ENCODE measurements at places on chromosomes 7 and 10.
A peak's percentile ranks its signal among the peaks of the same experiment; 100 is the strongest.

DNA sequence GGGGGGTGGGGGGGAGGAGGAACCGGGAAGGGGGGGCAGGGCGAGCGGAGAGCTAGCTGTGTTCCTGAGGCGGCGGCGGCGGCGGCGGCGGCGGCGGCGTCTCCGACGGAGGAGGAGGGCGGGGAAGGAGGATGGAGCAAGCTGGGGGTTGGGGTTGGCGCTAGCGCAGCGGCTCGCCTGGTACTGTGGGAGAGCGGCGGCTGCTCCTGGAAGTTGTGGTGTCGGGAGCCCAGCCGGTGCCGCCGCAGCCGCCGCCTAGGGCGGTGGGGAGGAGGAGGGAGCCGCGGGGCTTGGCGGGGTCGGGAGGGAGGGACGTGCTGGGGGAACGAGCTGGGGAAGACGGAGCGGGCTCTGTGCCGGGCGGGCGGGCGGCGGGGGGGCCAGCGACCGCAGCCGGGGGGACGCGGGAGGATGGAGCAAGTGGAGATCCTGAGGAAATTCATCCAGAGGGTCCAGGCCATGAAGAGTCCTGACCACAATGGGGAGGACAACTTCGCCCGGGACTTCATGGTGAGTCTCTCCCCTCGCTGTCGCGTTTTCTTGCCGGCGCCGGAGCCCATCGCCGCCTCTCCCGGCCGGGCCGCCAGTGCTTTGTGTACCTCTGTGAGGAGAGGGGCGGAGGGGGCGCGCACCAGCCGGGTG is at the start of gene PTPN12:
TSS of gene PTPN12 (plus strand) at position 160 of the 642 bp plus-strand sequence. CDS start at position 412, 252 bp downstream.
- DNase-seq = no peak

DNA sequence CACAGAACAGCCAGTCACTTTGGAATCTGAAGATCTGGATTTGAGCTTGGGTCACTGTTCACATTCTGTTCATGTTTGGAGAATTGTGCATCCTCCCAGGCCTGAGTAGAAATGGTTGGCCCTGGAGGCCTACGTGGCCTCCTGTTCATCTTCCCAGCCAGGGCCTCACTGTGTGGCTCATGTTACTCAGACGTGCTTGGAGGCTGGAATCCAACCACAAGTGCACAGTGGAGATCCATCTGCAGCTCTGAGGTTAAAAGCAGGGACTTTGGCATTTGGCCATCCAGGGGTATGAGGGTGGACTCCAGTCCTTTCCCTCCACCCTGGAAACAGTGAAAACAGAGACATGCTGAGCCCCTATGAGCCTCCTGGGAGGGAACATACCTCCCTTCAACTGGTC is 709.0 kb upstream of the IGFBP3 start:
- DNase-seq = peak; percentile 72

DNA sequence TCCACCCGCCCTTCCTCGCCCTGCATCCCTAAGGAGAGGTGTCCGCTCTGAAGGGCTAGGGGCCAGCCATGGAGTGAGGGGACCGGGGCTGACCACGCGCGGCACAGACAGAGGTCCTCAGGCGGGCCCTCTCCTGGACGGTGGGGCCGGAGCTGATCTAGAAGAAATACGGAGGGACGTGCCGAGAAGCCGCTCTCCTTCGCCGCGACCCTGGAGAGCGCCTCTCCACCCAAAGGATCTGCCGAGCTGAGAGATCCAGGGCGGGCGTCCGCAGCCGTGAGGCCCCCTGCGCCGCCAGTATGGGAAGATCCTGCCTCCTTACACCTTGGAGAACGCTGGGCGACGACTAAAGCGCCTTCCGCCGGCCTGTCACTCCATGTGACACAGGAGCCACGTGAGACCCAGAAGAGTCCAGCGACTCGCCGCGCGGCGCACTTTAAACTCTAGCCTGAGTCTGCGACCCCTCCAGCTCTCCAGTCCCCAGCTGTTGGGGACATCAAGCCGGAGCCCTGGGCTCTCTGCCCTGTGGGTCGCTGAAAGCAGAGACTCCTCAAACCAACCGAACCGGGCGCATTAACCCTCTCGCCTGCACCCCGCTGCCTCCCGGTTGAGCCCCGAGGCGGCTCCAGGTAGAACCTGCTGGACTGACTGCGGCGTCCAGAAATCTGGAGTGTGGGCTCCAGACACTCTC is 1.5 kb upstream of the SFMBT2 start:
- DNase-seq = no peak

GRCh38 chr7:8379264-8379663 is 54.1 kb upstream of the NXPH1 start:
- DNase-seq = no peak

GRCh38 chr10:62000037-62000603 is 98.6 kb downstream of the ARID5B start:
- DNase-seq = no peak

DNA sequence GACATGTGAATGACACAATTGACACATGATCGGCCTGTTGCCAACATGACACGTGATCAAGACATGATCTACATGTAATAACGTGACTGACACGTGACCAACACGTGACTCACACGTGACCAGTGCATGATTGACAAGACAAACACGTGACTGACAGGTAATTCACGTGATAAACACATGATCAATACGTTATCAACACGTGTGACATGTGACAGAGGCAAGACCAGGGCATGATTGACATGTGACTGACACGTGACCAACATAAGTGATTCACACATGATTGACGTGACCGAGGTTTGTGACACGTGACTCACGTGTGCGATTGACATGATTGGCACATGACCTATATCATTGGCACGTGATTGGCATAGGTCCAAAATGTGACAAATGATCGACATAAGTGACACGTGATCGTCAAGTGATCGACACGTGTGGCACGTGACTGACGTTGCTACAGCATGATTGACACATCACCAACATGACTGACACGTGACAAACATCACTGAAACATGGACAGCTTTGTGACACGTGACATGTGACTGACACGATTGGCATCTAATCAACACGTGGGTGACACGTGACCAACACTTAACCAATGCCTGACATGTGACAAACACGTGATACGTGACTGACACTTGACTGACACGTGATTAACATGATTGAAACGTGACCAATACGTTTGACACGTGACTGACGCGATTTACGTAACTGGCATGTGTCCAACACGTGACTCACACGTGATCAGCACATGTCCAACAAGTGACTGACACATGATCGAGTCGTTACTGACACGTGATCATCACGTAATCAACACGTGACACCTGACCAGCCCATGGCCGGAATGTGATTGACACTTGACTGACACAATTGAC is 23.0 kb downstream of the CRPPA start:
- DNase-seq = no peak

GRCh38 chr10:42615419-42615818 is 23.0 kb downstream of the ZNF33B start:
- no peak for DNase-seq

DNA sequence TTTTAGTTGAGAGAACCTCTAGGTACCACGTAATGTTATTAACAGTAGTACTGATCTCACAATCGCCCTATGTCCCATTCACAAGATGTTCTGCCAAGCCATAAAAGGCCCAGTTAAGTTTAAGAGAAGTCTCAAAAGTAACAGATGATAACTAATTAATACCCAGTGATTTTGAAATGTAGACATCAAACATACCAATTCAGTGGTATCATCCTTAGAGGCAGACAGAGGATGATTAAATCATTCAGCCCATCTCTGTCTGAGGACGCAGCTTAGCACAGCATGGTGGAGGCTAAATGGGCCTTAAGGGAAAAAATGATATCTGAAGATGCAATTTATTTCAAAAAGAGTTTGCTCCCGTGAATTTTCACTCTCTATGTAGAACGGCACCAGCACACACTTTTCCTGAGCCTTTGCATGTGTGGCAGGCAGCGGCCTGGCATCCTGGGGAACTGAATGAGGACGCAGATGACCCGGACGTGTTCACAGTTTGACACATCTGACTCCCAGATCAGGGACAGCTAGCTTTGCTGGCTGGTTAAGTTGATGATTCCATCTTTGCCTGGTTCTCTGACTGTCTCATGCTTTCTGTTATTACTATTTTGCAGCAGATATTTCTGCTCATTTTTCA is 13.4 kb downstream of the EGFR start:
- DNase-seq = peak; percentile 65

- DNase-seq = no peak
Observed at GRCh38 chr7:7786595-7786994, 68.2 kb upstream of the RPA3 start.

DNA sequence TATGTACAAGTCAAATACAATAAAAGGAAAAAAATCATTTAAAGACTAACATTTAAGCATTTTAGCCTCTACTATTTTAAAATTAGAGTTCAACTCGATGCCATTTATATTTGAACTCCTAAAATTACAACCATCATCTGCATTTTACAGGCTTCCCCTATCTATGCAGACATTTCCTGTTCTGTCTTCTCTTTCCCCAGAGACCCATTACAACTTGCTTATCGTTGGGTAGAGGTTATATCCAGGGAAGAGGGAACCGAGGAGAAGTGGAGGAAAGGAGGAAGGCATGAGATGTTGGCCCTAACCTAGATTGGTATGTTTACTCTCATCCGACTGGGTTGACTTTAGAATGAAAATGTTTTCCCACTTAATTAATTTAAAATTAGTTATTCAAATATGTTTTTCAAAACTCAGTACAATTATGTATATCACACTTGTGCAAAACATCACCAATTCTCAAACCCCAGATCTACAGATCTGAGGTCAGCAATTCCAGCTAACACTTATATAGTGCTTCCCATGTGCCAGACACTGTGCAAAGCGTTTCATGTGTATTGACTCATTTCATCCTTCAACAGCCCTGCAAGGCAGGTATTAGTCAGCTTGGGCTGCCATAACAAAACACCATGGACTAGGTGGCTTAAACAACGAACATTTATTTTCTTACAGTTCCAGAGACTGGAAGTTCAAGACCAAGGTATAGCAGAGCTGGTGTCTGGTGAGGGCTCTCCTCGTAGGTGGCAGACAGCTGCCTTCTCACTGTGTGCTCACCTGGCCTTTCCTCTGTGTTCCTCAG is 27.3 kb upstream of the HERPUD2 start:
- no peak for DNase-seq

- peak; percentile 85 for DNase-seq
Observed at GRCh38 chr10:79067241-79068202, 1.2 kb upstream of the ZMIZ1 start.

- no peak for DNase-seq
Observed at GRCh38 chr7:130153211-130153908, 51.8 kb downstream of the TMEM209 start.

DNA sequence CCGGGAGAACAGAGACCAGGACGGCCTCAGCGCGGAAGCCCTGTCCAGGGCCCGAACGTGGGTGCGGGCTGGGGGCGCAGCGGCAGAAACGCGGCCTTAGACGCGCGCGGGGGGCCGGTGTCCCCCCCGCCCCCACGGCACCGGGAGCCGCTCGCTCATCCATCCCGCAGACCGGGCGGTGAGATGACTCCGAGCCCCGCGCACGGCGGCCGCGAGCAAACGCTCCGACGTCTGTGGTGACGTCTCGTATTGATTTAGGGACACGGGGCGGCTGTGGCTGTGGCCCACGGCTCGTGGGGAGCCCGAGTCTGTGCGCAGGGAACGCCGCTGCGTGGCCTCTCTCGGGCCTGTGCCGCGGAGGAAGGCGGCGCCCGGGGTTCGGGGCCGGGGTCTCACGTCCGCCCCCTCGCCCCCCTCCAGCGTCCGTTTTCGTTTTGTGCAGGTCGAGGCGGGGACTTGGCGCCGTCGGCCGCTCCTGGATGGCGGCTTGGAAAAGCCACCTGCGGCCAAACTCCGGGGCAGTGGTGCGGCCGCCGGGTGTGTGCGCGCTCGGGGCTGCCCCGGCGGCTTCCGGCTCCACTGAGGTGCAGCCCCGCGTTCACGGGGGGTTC is 1.0 kb upstream of the NKX6-2 start:
- DNase-seq = no peak

- DNase-seq = no peak
Observed at GRCh38 chr7:77434570-77435275, 18.6 kb upstream of the GSAP start.

- DNase-seq = no peak
Observed at GRCh38 chr10:100183481-100183880, 2.3 kb downstream of the ERLIN1 start.

GRCh38 chr10:64101606-64102263 is 580.5 kb downstream of the REEP3 start:
- no peak for DNase-seq

- DNase-seq = no peak
Observed at GRCh38 chr10:71045204-71045809, 156.9 kb upstream of the PCBD1 start.

DNA sequence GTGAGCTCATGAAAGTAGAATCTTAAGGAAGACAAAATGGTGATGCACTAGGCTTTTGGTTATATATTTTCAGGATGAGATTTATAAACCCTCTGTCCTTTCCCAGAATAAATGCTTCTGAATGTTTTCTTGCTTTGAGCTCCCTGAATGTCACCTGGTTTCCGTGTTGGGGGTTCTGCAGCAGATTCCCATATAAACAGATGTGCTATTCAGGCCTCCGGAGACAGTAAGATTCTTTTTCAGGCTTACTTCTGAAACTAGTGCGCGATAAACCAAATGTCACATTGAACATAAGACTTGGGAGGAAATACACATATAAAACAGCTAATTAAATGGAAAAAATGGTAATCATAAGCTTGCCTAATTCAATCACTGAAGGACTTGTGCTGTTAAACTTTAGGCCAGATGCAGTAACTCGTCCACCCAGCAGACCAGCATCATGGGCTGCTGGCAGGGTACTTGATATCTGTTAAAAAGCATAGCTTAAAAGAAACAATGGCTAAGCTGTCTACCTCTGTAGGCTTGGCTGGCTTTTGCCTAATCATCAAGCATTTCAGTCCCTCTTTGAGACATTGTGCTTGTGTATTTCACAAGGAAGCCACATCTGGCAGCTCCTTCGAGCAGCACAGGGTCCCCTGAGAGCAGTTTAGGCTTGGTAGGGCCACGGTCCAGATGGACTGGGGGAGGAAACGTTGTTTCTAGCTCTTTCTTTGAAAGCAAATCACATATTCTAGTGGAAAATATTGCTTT is 281.2 kb upstream of the KIAA1217 start:
- no peak for DNase-seq

DNA sequence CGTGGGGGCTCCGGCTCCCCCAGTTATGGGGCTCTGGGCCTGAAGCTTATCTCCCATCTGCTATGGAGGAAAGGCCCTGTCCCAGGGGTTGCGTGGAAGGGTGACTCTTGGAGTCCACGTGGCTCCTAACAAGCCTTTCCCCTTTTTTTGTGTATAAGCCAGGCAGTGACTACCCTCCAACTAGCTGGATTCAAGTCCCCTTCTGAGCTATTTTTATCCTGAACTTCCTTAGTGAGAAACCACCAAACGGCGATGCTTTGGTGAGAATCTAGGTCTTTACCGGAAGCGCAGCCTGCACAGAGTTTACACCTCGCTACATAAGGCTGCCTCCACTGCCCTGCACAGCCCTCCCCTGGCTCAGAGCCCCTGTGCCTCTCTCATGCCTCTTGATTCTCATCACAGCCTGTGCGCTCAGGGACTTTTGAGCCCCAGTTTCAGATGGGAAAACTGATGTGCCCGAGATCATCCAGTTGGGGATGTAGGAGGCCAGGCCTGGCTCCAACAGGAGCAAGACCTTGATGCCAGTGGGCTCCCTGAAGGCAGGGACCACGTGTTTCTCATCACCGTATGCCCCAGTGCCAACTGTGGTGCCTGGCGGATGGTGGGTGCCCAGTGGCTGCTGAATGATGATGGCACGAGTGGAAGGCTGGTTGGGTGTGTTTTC is 102.3 kb upstream of the PPIF start:
- DNase-seq = no peak

GRCh38 chr7:3455806-3456595 is 154.9 kb downstream of the SDK1 start:
- peak; percentile 10 for DNase-seq

All from foreskin fibroblast (primary cell).